A172 (cell line): ENCODE measurements at places on chromosomes 7 and 10. TPM values are rescaled to one million over a fixed set of nuclear protein-coding genes. Genes with fewer than 3 reads are reported as not detected.

NKX1-2 gene
- 0.22 TPM in 1 of 2 replicates, not detected in the other for total RNA-seq

SYT15 gene
- total RNA-seq = not detected in 2 replicates

ZNF862 gene
- total RNA-seq = 3.7 and 5.1 TPM in 2 replicates

VWDE gene
- 0.05 TPM in 1 of 2 replicates, not detected in the other for total RNA-seq

LIMK1 gene
- total RNA-seq = 104 and 113 TPM in 2 replicates

GRCh38 chr10:124020981-124021815 lies 72.2 kb downstream of the CHST15 start:
- DNase-seq = no peak

GRCh38 chr10:17161775-17162174 lies 32.2 kb upstream of the CUBN start:
- DNase-seq = no peak
